Stimulated activated naive B cell treated with anti-CD40 and anti-IgM and Interleukin-4, amounts not matched to agents 10 μg/mL and 1 μg/mL and 100 μg/mL, for 72 hours (primary cell): ENCODE measurements at places on chromosomes 7 and 10.

DNA sequence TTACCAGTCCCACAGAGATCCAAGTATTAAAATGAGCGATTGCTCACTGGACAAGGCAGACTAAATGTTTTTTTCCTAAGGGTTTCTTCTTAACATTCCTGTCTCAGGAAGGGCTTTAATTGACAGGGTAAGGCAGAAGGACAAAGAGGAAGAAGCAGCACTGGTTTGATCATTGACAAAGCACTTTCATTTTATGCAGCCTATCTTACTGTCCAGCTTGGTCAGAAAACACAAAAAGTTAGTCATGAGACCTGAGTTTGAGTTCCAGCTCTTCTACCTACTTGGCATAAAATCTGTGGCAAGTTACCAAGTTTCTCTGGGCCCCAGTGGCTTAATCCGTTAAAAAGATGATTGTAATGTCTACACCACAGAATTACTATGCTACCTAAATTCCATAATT lies 458.5 kb downstream of the GFRA1 start:
- no peak for DNase-seq

- DNase-seq: no peak
These were observed 1.7 kb upstream of the ST7 start for GRCh38 chr7:116951366-116952292.

GRCh38 chr10:28541717-28542365 lies 8.9 kb downstream of the WAC start:
- no peak for DNase-seq

DNA sequence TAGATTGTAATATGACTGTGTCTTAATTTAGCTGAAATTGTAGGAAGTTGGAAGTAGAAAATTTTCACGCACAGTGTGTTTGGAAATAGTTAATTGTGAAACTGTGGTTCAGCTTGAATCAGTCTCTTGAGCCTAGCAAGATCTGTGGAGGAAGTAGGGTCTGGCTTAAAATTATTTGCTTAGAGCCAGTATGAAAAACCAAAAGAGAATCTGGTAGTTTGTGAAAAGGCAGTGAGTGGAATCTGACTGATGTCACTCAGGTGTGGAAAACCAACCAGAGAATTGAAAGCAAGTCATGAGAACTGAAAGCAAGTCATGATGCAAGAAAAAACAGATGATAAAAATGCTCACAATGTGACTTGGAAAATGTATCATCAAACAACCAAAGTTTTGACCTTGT lies 11.5 kb downstream of the LIPJ start:
- DNase-seq: no peak

DNA sequence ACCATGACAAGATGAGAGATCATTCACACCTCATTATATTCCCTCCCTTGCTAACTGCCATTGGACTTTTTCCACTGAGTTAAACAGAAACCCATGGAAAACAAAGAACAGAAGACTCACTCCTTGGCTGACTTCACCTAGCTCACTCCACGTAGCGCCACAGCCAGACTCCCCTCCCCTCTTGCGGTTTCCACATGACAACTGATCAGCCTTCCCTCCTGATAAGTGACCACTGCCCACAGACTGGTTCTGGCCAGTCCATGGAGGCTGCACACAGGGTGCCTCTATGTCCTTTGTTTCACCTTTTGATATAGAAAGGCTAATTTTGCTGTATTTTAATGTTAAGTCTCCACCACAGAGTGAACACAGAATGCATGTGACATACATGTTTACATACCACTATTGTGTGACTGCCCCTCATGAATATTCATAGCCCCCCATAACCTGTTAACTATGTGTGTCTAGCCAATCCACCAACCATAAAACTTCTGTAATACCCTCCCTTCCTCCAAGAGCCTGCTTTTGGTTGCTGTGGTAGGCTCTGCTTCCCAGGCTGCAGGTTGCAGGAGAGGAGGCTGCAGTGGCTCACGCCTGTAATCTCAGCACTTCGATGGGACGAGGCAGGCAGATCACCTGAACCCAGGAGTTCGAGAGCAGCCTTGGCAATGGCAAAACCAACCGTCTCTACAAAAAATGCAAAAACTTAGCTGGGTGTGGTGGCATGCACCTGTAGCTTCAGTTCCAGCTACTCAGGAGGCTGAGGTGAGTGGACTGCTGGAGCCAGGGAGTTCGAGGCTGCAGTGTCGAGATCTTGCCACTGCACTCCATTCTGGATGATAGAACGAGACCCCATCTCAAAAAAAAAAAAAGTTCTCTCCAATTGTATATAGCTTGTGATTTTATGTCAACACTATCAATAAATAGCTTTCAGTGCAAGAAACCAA lies 10.0 kb upstream of the IFIT5 start:
- no peak for DNase-seq

- DNase-seq: no peak
These were observed 39.2 kb upstream of the HPS1 start for GRCh38 chr10:98485959-98486358.

- DNase-seq: no peak
These were observed 299.1 kb downstream of the LHFPL3 start for GRCh38 chr7:104627516-104627915.

- DNase-seq: no peak
These were observed 18.2 kb downstream of the WBP1L start for GRCh38 chr10:102761981-102762380.

GRCh38 chr10:78960316-78960800 lies 108.4 kb upstream of the ZMIZ1 start:
- DNase-seq: no peak

DNA sequence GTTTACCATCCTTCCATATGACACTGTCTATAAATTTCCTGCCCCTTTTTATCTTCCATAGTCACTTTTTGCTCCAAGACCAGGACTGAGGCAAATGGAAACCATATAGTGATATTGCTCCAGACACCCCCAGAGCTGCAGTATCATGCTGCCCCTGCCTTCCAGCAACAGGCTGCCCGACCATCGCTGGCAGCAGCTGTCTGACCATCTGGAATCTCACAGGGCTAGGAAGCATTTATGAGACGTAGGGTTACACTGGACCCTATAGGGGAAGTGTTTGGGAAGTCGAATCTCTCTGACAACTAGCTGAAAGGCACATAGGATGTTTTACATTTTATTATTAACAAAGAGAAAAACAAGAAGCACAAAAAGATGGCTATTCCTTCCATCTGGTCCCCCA lies 19.4 kb downstream of the ENO4 start:
- no peak for DNase-seq

- no peak for DNase-seq
These were observed 187.5 kb downstream of the GRID1 start for GRCh38 chr10:86179153-86179524.

DNA sequence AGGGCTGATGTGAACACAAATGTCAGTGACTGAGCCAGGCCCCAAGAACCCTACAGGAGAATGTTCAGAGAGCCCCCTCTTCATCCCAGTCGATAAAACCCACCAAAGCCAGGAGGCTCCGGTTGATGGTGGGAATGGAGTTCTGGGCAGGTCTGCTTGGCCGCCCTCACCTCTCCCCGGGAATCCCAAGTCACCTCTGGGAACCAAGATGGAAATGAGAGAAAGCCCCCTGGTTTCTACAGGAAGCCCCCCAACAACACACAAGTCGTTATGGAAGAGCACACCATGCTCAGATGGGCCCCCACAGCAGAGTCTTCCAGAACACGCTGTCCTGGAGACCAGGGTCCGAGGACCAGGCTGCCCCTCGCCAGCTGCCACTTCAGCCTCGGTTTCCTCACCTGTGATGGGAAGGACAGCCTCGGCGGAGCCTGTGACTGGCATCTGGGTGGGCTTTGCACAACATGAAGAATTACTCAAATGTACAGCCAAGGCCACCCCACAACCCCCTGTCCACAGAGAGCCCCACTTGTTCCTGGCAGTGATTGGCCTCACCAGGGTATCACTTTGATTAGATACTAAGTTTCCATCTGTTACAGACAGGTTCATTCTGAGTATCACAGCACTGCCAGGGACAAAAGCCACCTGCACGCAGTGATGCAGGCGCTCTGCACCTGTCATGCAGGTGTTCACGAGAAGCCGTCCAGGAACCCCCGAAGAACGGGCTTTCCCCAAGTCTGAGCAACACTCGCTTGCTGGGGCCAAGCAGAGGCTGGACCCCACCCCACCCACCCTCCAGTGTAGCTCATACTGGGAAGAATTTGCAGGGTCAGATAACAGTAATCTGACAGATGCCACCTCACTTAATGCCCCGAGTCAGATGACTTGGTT lies 57.6 kb downstream of the MKI67 start:
- no peak for DNase-seq

DNA sequence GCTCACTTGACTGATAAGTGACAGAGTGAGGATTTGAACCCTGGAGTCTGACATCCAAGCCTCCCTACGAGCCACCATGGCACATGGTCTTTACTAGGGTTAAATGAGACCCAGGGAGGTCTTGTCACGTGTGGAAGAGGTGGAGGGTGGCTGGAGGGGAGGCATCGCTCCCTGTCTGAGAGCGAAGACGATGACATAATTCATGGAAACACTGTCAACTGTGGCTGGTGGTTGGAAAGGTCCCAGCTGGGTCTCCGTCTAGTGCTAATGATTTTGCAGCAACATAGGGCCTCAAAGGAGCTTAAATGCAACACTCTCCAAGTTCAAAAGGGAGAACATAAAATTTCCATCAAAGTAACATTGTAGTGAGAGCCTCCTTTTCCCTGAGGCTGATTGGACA lies 99.9 kb upstream of the BAIAP2L1 start:
- no peak for DNase-seq

DNA sequence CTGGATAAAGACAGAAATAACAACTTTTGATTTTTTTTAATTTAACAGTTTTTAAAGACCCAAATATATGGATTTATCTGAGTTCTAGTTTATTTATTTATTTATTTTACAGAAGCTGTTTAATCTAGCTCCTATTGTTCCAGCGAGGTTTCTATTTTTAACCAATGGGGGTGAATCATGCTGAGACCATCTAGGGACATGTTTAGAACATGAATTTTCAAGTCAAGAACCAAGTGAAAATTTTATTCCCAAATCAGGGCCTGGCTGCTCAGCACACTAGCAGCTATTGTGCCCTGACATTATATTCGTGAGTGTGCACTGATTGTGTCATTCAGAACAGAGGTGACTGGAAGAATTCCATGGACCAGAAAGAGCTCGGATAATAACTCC lies 24.6 kb upstream of the MPP7 start:
- DNase-seq: no peak

DNA sequence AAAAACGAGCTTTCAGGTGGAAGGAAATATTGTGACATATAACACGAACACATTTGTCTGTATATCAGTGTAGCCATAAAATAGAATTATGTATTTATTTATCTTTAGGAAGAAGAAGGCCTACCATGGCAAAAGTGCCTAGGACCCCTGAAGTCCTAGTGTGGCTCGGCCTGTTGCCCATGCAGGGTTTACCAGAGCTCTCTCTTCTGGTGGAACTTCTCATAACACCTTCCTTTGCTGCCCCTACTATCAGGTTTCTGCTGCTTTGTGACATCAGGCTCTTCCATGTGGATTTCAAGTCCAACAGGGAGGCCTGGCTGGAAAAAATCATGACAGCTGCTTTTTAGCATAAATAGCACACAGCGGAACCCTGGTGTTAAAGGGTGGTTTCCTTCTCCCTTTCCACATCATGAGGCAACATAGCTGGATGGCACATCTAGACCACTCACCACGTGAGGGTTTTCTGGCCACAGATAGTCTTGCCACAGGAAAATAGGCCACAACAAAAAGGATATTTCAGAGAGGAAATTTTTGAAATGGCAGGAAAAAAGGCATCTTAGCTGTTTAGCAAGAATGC lies 44.8 kb upstream of the ADO start:
- DNase-seq: no peak

GRCh38 chr7:7970531-7971307 lies 2.1 kb downstream of the GLCCI1 start:
- DNase-seq: no peak

DNA sequence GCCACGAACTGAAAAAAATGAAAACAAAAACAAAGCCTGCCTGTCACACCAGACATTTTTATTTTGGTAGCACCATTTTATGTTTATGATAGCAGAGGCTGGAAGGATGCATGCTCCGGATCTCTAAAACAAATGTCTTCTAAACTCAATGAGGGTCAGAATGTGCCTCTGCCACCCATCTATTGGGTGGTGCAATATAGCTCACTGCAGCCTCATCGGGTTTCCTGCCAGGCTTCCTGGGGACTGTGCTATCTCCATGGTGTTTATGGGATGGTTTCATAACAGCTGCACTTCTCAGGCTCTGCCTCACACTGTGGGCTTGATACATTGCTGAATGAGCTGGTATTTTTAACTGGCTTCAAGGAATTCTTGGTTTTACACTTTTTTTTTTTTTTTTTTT lies 94.4 kb downstream of the ITIH5 start:
- DNase-seq: no peak

DNA sequence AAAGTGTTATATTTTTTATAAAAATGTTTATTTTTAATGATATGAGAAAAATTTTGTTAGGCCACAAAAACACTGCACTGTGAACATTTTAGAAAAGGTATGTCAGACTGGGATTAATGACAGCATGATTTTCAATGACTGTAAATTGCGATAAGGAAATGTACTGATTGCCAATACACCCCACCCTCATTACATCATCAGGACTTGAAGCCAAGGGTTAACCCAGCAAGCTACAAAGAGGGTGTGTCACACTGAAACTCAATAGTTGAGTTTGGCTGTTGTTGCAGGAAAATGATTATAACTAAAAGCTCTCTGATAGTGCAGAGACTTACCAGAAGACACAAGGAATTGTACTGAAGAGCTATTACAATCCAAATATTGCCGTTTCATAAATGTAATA lies 64.8 kb upstream of the CAPZA2 start:
- DNase-seq: no peak

- DNase-seq: no peak
These were observed 19.2 kb upstream of the PANK1 start for GRCh38 chr10:89664203-89664602.

DNA sequence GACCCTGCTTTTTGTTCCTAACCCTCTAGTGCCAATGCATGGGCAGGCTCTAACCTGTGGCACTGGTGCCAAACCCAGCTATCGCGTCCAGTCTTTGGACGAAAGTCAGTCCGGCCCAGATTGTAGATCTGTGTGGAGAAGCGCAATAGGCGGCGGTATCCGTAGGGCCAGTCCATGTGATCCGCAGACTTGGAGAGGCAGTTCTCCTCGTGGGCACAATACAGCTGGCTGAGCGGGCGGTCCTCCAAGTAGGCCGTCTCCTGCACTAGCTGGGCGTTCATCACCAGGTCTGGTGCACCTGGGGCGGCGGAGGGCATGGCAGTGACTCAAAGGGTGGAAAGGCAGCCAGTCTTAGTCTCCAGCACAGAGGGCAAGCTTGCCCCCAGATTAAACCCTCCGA lies 14.5 kb downstream of the LOXL4 start:
- no peak for DNase-seq

DNA sequence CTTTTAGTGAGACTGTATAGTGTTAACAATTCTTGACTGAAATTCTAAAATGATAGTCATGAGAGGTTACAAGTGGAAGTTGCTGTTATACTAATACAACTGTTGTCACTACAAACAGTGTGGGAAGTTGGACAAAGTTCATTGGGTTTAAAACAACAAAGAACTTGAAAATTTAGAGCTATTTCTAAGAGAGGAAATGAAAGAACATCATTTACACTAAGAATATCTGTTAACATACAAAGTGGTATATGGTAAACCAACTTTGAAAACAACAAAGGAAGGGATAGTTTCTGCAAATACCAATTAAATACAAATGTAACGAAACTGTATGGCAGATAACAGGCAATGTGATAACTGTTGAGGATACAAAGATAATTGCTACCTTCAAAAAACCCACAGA lies 11.6 kb downstream of the MTPN start:
- DNase-seq: no peak
